ENCODE measurements at places on chromosomes 2 and 18.

GRCh38 chr2:95001701-95002100 is 23.8 kb upstream of the MAL start:
- H3K4me1 ChIP-seq: no peaks in the 10 kb centered on the region
- H3K4me3 ChIP-seq: no peak overlapping the region
- no peaks in the 10 kb centered on the region for H3K36me3 ChIP-seq
- H3K27me3 ChIP-seq: peaks cover 26% of the 10 kb centered on the region

- H3K4me1 ChIP-seq: peaks cover 16% of the 10 kb centered on the region
- H3K36me3 ChIP-seq: no peaks in the 10 kb centered on the region
- H3K27me3 ChIP-seq: no peaks in the 10 kb centered on the region
These were observed 94.9 kb downstream of the MBD2 start for GRCh38 chr18:54129448-54130067.

DNA sequence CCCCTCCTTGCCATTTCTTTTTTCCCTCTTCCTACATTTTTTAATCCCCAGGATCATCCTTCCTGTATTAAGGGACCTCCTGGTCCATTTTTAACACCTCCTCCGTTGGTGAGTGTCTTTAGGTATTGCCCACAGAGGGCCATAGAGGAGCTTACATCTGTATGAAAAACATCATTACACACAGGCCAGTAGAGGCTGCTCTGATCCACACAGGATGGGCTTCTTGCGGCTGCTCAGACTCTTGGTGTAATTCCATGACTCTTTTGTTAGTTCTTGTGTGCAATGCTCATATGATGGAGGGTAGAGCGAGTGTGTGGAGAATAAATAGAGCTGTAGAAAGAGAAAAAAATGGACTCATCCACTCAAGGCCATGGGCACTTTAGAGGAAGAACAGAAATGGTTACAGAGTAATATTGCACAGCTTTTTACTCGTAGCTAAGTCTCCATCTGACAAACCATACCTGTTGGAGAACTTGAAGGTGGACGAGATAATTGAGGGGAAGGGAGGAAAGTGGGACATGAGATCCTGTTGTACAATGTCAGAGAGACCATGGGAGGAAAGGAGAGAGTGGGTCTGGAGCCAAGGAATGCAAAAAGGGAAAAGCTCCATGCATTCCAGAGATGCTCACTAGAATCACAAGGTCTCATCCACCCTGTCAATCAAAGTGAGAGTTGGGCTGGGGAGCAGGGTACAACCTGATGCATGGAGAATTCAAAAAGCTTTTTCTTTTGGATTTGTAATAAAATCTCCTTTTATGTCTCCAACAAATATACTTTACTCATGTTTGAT is 129.7 kb upstream of the TNP1 start:
- no peak overlapping the region for H3K4me3 ChIP-seq
- no peaks in the 10 kb centered on the region for H3K4me1 ChIP-seq
- peaks cover 11% of the 10 kb centered on the region for H3K27me3 ChIP-seq
- H3K36me3 ChIP-seq: no peaks in the 10 kb centered on the region

GRCh38 chr2:23592061-23592685 is 207.2 kb downstream of the KLHL29 start:
- H3K27me3 ChIP-seq: no peaks in the 10 kb centered on the region
- DNase-seq: no peak
- no peaks in the 10 kb centered on the region for H3K36me3 ChIP-seq
- no peak overlapping the region for H3K27ac ChIP-seq
- no peak overlapping the region for H3K4me3 ChIP-seq

- no peaks in the 10 kb centered on the region for H3K36me3 ChIP-seq
- H3K4me3 ChIP-seq: no peak overlapping the region
- no peaks in the 10 kb centered on the region for H3K27me3 ChIP-seq
- no peak overlapping the region for H3K27ac ChIP-seq
These were observed 1220.4 kb upstream of the ZEB2 start for GRCh38 chr2:145740302-145740701.

Measured in activated CD4-positive, alpha-beta memory T cell treated with anti-CD3 and anti-CD28 coated beads, Interleukin-2, amount 10 ng/mL, durations not matched to agents 7 days and 5 days (primary cell).